Esophagus muscularis mucosa (tissue), 4 donors: ENCODE measurements at places on chromosomes 7 and 10. TPM values are rescaled to one million over a fixed set of nuclear protein-coding genes. Genes with fewer than 3 reads are reported as not detected.
A peak's percentile ranks its signal among the peaks of the same experiment; 100 is the strongest.

DNA sequence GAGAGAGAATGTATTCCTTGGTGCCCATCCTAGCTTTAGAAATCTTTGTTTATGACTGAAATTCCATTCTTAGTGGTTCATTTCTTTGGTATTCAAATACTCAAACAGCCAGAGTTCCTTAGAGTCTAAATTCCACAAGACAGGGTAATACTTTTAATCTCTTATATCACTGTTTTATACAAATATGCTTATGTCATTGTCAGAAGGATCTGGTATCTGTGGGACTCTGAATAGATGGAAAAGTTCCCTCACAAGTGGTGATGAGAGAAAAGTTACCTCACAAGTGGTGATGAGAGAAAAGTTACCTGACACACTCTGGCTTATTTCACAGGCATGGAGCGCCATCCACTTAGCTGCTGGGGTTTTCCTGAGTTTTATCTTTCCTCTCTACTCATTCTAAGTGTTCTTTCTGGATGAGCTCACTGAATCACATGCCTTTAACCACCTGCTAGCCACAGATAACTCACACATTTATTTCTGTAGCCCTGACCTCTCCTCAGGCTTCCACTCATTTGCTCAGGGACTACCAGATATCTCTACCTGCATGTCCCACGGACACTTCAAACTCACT lies 784.0 kb downstream of the SUGCT start:
- no peak overlapping the region for H3K4me3 ChIP-seq
- no peaks in the 10 kb centered on the region for H3K27me3 ChIP-seq
- DNase-seq, result no peak
- H3K27ac ChIP-seq, result peak overlapping the region; percentile 73

- no peaks in the 10 kb centered on the region for H3K36me3 ChIP-seq
- H3K27me3 ChIP-seq, result no peaks in the 10 kb centered on the region
- H3K27ac ChIP-seq, result no peak overlapping the region
- H3K4me1 ChIP-seq, result no peaks in the 10 kb centered on the region
These were observed 193.1 kb downstream of the ADARB2 start for GRCh38 chr10:1544209-1544673.

GRCh38 chr10:45557275-45557905 lies 115.2 kb downstream of the ZFAND4 start:
- no peaks in the 10 kb centered on the region for H3K4me1 ChIP-seq
- no peak for DNase-seq
- no peaks in the 10 kb centered on the region for H3K36me3 ChIP-seq
- no peaks in the 10 kb centered on the region for H3K27me3 ChIP-seq

DNA sequence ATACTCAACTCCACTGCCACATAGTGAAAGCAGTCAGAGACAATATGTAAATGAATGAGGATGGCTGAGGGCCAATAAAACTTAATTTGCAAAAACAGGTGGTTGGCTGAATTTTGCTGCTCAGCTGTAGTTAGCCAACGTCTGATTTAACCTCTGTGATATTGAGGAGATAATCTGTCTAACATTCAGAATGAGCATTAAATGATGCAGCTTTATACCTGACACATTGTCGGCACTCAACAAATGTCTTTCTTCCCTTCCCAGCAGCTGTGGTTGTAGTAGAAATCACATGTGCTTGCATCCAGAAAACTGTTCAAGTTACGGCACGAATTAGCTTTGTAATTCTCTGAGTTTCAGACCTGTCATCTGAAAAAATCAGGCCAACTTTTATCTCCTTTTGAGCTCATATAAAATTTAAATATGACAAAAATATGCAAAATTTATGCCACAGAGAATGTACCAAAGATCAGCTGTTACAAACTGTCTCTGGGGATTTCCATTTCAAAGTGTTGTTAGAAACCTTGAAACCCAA lies 1239.7 kb downstream of the GATA3 start:
- H3K4me1 ChIP-seq, result no peaks in the 10 kb centered on the region
- no peak for DNase-seq
- no peaks in the 10 kb centered on the region for H3K36me3 ChIP-seq
- no peaks in the 10 kb centered on the region for H3K27me3 ChIP-seq
- H3K4me3 ChIP-seq, result no peak overlapping the region
- no peak overlapping the region for H3K27ac ChIP-seq

- H3K4me3 ChIP-seq, result peak overlapping the region; percentile 74
- no peaks in the 10 kb centered on the region for H3K36me3 ChIP-seq
- H3K4me1 ChIP-seq, result peaks cover 38% of the 10 kb centered on the region
- H3K27me3 ChIP-seq, result no peaks in the 10 kb centered on the region
These were observed 217.8 kb upstream of the MKLN1 start for GRCh38 chr7:131109759-131110296.

- H3K27me3 ChIP-seq, result no peaks in the 10 kb centered on the region
- no peaks in the 10 kb centered on the region for H3K36me3 ChIP-seq
- no peak overlapping the region for H3K27ac ChIP-seq
- DNase-seq, result no peak
These were observed 45.7 kb downstream of the IKZF1 start for GRCh38 chr7:50349963-50350944.

GRCh38 chr7:145584401-145584800 lies 532.2 kb upstream of the CNTNAP2 start:
- no peak for DNase-seq
- H3K4me3 ChIP-seq, result no peak overlapping the region
- no peaks in the 10 kb centered on the region for H3K36me3 ChIP-seq

GRCh38 chr7:67470256-67470751 lies 473.7 kb downstream of the TYW1 start:
- no peak for DNase-seq
- H3K36me3 ChIP-seq, result no peaks in the 10 kb centered on the region
- no peak overlapping the region for H3K4me3 ChIP-seq
- no peaks in the 10 kb centered on the region for H3K4me1 ChIP-seq

DNA sequence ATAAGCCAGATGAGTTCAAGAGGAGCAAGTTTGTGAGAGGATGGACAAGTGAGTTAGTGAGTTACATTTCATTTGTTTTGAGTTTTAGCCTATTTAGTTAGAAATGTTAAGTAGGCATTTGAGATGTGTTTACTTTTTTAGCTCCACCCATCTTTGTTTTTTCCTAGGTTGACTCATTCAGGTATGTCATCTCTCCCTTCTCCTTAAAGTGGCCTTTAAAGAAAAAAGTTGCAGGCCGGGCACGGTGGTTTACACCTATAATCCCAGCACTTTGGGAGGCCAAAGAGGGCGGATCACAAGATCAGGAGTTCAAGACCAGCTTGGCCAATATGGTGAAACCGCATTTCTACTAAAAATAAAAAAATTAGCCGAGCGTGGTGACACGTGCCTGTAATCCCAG lies 71.2 kb downstream of the BMPR1A start:
- H3K4me3 ChIP-seq, result no peak overlapping the region
- H3K27me3 ChIP-seq, result no peaks in the 10 kb centered on the region
- DNase-seq, result no peak
- H3K27ac ChIP-seq, result no peak overlapping the region
- H3K36me3 ChIP-seq, result no peaks in the 10 kb centered on the region
- peaks cover 81% of the 10 kb centered on the region for H3K4me1 ChIP-seq

The UPK3B gene
- total RNA-seq, result not detected

The FFAR4 gene
- 0.42 TPM for total RNA-seq

The GCK gene
- total RNA-seq, result 1.2 TPM

The GPR15LG gene
- not detected for total RNA-seq

The SPDYE5 gene
- total RNA-seq, result not detected

The NPC1L1 gene
- 0.17 TPM for total RNA-seq

The ZKSCAN5 gene
- 9.6 TPM for total RNA-seq

The BLNK gene
- total RNA-seq, result 0.97 TPM

The C10orf53 gene
- not detected for total RNA-seq
